ENCODE measurements at places on chromosomes 5 and 9.

DNA sequence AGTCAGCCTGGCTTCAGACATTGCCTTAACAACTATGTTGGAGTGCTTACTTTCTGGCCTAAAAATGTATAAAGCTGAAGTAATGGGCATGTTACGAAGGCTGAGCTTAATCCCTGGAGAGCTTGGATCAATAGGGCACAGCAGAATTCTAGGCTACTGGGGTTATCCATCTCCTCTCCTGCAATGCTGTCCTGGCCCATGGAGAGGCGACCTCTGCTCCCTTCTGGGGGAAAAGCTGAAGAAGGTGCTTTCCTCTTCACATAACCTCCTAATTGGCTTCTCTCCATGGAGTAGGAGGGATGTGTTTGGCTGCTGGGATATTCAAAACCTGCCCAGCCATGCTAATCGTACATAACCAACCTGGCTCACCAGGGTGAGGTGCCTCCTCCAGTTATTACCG is 403.5 kb downstream of the DMRT2 start:
- no peak for DNase-seq

DNA sequence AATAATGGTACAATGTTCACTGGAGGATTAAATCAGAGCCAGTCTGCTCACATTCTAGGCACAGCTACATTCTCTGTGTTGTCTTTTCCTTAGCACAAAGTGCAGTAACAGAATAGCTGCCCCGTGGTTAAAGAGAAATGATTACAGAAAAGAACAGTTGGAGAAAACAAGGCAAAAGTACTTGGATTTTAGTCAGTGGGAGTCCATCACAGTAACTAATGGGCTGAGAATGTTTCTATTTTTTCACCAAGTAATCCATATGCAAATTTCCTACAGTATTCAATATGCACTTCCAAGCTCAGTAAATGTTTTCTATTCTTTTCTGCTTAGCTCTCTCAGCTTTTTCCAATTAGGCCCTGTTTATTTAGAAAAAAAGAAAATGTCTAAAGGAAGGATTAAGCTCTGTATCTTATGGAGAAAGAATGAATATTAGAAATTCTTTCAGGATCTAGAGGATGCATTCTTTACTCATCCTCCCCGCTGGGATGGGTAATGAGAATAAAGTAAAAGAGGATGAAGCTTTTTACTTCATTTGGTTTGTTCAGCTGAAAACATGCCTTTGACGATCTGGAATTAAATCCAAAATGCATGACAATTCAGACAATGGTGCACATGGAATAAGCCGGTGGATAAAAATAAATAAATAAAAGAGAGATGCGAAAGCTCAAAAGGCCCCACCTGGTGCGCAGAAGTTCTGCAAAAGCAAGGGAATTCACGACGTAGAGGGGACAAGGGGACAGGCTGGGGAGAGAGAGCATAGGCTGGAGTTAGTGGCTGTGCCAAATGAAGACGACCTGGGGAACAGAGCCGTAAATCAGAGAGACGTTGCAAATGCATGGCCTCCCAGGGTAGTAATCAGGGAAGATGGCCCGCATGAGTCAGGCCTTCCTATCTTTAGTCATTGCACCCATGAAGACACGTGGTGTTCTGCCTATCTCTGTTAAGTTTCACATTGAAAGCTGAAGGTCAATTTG is 345.2 kb downstream of the GLIS3 start:
- DNase-seq = peak; percentile 90

DNA sequence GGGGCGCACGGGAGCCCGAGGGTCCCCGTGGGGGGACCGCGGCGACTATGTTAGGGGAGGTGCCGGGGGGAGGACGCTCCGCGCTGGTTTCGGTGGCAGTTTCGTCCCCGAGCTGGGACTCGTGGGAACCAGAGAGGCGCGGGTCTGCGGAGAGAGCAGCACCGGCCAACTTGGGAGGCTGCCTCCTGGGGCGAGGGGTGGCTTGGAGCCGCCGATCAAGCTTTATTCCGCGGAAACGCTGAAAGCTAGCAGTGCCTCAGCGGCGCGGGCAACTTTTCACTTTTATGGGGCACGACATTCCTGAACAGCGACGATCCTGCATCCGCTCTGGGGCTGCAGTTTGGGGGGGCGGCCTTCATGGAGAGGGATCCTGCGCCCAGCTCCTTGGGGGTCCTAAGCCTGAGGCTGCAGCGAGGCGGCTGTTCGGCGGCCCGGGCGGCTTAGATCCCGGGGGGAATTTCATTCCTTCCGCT is 369 bp downstream of the OCLN start:
- no peak for DNase-seq

DNA sequence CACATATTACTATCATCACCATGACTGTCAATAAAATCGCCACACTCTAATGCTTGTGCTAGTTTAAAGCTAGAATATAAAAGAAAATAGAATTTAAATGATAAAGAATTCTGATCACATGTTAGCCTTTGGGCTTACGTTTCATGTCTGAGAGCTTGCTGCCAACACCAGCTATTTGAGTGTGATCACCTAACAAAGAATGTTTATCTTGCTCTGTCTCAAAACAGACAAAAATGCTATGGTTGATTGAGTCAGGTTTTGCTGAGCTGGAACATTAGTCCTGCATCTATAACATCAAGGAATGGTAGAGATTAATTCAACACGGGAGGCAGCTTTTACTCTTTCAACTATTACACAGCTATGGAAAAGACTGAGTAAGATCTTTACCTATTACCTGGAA is 50.7 kb downstream of the MSX2 start:
- DNase-seq = peak; percentile 55

- no peak for DNase-seq
These were observed 37.7 kb downstream of the SAR1B start for GRCh38 chr5:134594797-134595457.

DNA sequence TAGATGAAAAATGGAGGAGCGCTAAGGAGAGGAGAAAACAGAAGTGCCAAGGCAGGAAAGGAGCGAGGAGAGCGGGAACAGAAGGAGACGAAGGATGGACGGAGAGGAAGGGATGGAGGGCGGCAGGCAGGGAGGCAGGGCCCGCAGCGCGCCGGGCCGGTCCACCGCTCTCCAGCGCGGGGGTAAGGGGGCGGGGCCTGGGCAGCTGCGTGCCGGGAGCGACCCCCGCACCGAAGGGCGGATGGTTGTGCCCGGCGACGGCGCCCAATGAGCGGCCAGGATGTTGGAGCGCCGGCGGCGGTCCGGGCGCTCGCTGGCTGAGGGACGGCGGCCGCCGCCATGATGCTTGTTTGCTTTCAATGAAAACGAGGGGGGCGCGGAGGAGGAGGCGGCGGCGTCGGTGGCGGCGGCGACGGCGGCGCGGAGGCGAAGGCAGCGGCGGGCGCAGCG is at the start of gene CNOT6:
Gene CNOT6, plus strand, starts transcription at position 320 of the 450 bp plus-strand sequence. CDS start 34,898 bp downstream, outside the sequence.
- peak; percentile 96 for DNase-seq

DNA sequence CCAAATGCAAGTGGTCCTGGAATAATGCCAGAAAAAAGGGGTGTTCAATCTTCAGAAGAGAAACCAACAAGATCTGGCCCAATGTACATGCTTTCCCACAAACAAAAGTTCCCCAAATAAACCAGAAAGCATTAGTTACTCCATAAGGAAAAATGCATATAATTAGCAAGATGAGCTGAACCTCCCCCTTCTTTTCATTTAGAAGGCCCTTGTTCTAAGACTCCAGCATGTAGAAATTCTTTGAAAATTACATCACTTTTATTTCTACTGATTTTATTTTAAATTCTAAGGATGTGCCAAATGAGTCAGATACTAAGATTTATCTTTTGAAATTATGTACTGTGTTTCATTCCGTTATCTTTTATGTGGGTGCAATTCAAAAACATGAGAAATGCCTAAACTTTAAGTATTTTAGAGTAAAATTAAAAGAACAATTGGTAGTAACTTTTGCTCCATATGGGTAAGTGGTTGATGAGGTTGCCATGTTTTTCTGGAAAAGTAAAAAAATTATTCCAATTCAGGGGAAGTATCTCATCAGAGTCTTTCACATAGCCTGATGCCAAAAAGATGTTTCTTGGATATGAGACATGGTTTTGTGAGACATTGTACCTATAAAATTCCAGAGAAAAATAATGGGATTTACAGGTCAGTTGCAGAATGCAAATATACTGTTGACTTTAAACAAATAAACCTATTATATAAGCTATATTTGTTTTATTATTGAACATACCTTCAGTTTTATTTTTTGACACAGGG is 106.5 kb upstream of the CCDC112 start:
- DNase-seq = peak; percentile 75

- DNase-seq = no peak
These were observed 5.4 kb upstream of the B4GALT1 start for GRCh38 chr9:33172256-33173238.

- peak; percentile 27 for DNase-seq
These were observed 13.8 kb downstream of the ANKRD33B start for GRCh38 chr5:10577371-10578292.

DNA sequence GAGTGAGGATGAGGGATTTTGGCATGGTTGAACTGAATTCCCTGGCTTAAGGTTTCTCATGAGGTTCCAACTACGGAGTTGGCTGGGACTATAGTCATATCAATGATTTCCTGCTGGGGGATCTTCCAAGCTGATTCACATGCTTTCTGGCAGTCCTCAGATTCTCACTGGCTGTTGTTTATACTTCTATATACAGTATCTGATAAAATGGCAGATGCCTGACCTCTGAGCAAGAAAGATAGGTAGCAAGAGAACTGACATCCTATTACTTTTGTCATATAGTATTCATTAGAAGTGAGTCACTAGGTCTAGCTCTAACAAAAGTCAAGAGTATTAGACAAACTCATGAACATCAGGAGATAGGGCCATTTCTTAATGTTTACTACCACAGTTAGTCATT is 440.9 kb upstream of the EDIL3 start:
- peak; percentile 10 for DNase-seq

GRCh38 chr5:82591021-82591515 is 312.9 kb upstream of the RPS23 start:
- DNase-seq = no peak

- no peak for DNase-seq
These were observed 57.3 kb upstream of the RICTOR start for GRCh38 chr5:39131210-39132127.

DNA sequence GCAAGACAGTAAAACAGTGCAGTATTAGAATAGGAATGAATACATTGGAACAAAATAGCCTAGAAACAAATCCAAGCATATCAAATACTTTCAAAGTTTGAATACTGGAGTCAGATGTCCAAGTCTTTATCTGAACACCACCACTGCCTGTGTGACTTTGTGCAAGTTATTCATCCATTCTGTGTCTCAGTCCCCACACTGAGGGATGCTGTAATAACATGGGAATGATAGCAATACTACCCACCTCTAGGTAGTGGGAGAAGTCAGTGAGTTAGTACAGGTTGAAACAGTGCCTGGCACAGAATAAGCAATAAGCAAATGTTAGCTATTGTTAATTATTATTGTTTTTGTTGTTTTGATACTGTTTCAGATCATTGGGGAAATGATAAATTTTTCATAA is 130.9 kb downstream of the SUSD1 start:
- no peak for DNase-seq

GRCh38 chr5:17190242-17190778 is 27.1 kb upstream of the BASP1 start:
- DNase-seq = peak; percentile 75

- DNase-seq = no peak
These were observed 393.3 kb downstream of the PLK2 start for GRCh38 chr5:58066557-58066956.

DNA sequence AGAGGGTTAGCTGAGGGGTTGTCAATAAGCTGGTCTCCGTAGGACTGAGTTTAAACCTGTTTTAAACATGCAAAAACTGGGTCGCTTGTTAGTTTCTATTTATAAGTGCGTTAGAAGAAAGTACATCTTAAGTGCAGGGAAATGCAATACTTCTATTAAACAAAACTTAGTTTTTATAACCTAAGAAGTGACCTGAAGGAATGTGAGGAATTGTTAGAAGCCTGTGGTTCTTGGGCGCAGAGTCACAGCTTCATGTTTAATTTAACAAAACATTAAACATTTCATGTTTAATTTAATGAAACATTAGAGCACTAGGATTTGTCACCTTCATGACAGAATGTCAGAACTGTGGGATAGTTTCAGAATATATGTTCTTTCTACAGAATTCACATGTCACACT is 469.2 kb upstream of the WWC1 start:
- DNase-seq = peak; percentile 55
